Dermis blood vessel endothelial cell (primary cell): ENCODE measurements at places on chromosomes 1 and 21. TPM values are rescaled to one million over a fixed set of nuclear protein-coding genes. Genes with fewer than 3 reads are reported as not detected.

GRCh38 chr1:167791281-167792187 lies 69.8 kb downstream of the MPZL1 start:
- DNase-seq: no peak

- no peak for DNase-seq
Observed at GRCh38 chr1:55813618-55814017, 598.5 kb upstream of the USP24 start.

DNA sequence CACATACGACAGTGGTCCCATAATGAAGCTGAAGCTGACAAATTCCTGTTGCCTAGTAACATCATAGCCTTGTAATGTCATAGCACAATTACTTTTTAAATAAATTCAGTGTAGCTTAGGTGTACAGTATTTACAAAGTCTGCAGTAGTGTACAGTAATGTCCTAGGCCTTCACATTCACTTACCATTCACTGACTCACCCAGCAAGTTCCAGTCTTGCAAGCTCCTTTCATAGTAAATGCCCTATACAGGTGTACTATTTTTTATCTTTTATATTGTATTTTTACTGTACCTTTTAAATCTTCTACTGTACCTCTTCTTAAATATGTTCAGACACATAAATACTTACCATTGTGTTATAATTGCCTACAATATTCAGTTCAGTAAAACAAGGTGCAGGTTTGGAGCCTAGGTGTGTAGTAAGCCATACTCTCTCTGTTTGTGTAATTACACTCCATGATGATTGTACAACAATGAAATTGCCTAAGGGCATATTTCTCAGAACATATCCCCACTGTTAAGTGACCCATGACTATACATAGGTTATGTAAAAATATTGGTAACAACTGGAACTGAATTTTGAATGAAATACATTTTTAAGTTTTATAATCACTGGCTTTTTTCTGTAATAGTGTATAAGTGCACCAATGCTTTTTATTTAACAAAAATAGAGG lies 33.5 kb upstream of the ADAM30 start:
- DNase-seq: no peak

AMY1A gene
- total RNA-seq: not detected in 2 replicates

IGSF21 gene
- total RNA-seq: not detected in 2 replicates
